ENCODE measurements at places on chromosomes 12 and 14. TPM values are rescaled to one million over a fixed set of nuclear protein-coding genes. Genes with fewer than 3 reads are reported as not detected.

The RHOJ gene
- total RNA-seq = 20.6 TPM

The FGF6 gene
- not detected for total RNA-seq

The NOC4L gene
- total RNA-seq = 25.0 TPM

The CYP46A1 gene
- total RNA-seq = 2.2 TPM

The MUCL1 gene
- total RNA-seq = not detected

The COL2A1 gene
- total RNA-seq = not detected

The GPD1 gene
- 1.7 TPM for total RNA-seq

The PABPN1 gene
- total RNA-seq = 178 TPM

The MMP19 gene
- total RNA-seq = 17.7 TPM

The CLEC4D gene
- total RNA-seq = not detected

The BRF1 gene
- 48.7 TPM for total RNA-seq

The SLC6A12 gene
- 1.2 TPM for total RNA-seq

The IQSEC3 gene
- total RNA-seq = 4.3 TPM

The SERPINA5 gene
- 4.4 TPM for total RNA-seq

The PLEKHG3 gene
- total RNA-seq = 111 TPM

The IGFBP6 gene
- 133 TPM for total RNA-seq

The NTS gene
- total RNA-seq = not detected
